G401 (cell line): ENCODE measurements at places on chromosomes 13 and 19. TPM values are rescaled to one million over a fixed set of nuclear protein-coding genes. Genes with fewer than 3 reads are reported as not detected.

Gene SEMA6B
- 147 and 162 TPM in 2 replicates for total RNA-seq

Gene SYCN
- not detected in 2 replicates for total RNA-seq

Gene SIGLEC10
- total RNA-seq, result not detected in 2 replicates

Gene ERICH4
- total RNA-seq, result not detected in 2 replicates

Gene CEACAM3
- total RNA-seq, result not detected in 2 replicates

Gene ZNF724
- 8.7 and 19.7 TPM in 2 replicates for total RNA-seq
